ENCODE measurements at places on chromosomes 5 and 9.

DNA sequence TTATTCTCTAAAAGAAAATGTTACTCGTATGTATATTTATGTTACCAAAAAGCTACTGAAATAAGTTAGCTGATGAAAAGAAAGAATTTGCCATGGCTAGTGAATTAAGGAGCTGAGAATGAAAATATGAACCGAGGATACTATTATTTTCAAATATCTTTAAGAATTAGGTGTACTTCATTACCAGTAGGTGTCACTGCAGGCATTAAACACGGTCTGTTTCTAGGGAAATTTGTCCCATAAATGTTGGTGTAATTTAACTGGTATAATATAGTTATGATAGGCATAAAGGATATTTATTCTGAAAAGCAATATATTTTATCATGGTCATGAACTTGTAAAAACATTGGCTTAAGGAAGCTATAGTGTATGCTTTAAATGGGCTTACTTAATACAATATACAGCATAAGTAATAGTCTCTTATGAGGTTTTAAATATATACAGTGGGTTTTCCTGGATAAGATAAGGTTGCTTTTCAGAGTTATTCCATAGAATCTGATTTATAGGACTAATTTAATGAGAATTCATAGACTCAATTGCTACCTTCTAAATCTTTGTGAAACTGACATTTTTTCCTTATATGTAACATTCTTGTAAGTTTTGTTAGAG, 72.4 kb upstream of the MPDZ start:
- peak; percentile 74 for DNase-seq

DNA sequence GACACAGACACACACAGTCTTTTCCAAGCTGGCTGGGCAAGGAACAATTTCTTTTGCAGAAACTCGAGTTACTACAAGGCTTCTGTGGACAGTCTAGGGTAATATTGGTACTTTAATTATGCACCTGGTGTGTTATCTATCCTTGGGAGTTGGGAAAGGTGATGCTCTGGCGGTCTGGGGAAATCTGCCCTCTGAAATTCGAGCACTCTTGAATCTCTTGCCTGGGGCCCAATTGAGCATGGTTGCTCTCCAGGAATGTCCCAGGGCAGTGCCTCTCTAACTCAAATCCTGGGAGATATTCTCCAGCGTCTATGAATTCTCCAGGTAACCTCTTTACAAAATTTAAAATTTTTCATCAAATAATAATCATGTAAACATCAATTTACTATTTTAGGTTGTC, 69.3 kb downstream of the KCNIP1 start:
- DNase-seq: no peak

- DNase-seq: no peak
Measured at GRCh38 chr9:14344053-14344524, 30.1 kb upstream of the NFIB start.

DNA sequence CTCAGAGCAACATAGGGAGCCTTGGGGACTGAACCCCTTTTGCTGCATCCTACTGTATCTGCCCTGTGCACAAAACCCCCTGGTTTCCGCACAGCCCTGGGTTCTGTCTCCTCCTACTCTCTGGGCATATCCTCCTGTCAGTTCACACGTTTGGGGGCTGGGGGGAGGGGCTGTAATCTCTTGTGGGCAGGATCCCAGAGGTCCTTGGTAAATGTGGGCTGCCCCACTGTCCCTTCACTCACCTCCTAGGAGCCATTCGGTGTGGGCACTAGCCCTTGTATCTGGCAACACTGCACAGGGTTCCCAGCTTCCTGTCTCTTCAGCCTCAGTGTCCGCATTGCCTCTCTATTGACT, 271.8 kb upstream of the DMAC1 start:
- no peak for DNase-seq

DNA sequence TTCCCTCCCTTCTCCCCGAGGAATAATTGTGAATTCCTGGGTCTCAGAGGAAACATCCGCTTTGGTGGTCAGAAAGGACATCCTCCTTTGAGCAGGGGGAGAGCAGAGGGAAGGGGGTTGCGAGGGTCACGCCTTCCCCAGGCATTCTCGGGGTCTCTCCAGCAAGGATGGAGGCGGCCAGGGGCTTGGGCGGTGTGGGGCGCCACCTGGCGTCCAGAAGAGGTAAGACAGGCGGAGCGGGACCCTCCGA, 129.1 kb downstream of the KCNIP1 start:
- no peak for DNase-seq

- no peak for DNase-seq
Measured at GRCh38 chr5:8765886-8766285, 780.0 kb downstream of the SEMA5A start.

GRCh38 chr5:134466241-134467069, 54.8 kb upstream of the CDKN2AIPNL start:
- DNase-seq: peak; percentile 95

GRCh38 chr9:29044959-29045358, 1471.7 kb upstream of the C9orf72 start:
- peak; percentile 11 for DNase-seq

DNA sequence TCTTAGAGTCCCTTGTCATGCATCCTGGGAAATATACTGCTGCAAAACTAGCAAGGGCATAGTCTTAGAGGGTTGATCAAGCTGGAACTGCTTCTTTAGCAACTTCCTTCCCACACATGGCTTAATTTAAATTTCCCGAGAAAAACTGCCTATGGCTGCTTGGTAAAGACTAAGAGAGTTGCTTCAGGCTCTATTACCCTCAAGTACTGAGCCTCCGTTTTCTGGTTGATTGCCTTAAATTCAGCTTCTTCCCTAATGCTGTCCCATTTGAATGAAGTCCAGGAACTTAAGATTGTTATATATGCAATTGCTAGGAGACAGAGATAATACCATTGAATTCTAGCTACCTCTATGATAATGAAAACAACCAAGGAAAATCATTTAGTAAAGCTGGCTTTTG, 385.7 kb upstream of the CYLC2 start:
- DNase-seq: no peak

DNA sequence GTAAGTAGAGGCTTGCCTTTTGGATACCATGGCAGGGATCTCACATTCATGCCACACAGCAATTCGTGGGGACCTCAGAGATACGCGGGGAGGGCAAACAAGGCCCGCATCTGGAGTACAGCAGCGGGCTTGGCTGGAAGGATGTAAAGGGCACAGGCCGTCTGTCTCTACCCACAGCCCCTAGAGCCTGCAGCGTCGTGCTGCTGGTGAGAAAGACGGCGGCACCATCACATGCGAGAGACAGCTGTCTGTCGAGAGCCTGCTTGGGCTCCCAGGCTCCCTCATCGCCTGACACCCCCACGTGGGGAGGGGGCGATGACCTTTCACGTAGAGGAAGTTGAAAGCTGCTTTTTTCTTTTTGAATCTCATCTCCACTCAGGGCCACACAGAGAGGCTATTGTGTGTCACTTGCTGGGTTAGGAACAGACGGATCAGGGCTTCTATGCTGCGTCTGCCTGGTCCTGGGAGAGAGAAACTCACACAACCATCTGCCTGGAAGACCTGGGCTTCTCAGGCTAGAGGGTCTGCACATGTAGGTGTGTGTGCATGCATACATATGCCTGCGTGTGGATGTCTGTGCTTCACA, 134.6 kb upstream of the PPP1R26 start:
- DNase-seq: no peak

DNA sequence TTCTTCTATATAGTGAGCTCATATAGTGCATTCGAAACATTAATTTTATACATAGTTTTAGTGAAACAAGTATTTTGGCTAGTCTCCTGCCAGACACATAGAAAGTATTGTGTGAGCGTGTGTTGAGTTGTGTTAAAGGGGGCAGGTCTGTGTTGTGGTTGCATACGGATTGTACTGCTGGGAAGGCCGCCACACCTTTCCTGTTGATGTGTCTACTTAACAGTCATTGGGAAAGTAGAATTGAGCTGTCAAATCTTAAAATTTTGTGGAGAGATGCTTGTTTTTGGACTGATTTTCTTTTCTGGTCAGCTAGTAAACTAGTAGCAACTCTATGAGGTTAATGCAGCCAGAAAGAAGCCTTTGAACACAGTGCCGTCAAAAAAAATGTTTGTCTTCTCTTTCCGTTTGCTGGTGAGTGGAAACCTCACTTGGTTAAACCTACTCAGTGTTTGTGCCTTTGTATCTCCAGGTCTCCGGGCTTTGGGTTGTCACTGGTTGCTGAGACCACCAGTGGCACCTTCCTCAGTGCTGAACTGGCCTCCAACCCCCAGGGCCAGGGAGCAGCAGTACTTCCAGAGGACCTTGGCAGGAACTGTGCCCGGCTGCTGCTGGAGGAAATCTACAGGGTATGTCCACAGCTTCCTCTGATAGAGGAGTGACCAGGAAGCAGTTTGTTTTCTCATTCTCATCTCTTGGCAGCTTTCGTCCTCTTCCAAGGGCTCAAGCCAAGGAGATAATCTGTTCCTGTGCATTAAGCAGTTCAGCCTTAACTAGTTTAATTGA, 51.5 kb downstream of the RCL1 start:
- DNase-seq: no peak

- no peak for DNase-seq
Measured at GRCh38 chr5:160047423-160047822, 38.5 kb downstream of the TTC1 start.

DNA sequence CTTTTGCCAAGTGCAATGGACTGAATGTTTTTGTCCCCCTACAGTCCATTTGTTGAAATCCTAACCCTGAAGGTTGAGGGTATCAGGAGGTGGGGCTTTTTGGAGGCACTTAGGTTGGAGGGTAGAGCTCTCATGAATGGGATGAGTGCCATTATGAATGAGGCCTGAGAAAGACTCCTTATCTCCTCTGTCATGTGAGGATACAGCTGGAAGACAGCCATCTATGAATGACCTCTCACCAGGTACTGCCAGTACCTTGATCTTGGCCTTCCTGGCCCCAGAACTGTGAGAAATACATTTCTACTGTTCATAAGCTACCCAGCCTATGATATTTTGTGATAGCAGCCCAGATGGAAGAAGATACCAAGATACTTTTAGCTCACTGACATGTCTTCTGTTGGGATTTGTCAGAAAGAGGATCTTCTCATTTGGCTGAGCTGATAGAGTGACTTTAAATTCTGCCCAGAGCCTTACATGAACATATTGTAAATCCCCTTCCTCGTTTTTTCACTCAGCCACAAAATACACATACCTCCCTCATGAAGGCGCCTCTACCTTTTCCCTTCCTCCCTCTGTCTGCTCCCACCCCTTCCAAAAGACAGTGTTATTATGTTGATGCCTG, 256.4 kb downstream of the PDZD2 start:
- no peak for DNase-seq

DNA sequence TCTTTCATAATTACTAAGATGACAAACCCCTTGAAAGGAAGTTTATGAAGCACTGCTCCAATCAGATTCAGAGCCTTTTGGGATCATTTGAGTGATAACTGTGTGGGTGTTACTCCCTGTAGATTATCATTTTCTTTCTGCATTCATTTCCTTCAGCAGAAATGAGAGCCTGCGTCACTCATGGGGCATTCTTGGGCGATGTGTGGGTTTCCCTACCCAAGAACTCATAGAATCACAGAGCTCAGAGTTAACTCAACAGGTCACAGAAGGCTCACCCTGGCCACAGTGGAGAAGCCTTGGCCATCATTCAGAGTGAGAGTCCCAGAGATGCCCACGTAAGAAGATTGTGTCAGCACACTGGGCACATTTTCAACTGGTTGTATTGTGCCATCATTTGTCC, 401.9 kb downstream of the TLE4 start:
- DNase-seq: peak; percentile 13

GRCh38 chr5:34411470-34412346, 244.4 kb upstream of the RAI14 start:
- DNase-seq: peak; percentile 77

DNA sequence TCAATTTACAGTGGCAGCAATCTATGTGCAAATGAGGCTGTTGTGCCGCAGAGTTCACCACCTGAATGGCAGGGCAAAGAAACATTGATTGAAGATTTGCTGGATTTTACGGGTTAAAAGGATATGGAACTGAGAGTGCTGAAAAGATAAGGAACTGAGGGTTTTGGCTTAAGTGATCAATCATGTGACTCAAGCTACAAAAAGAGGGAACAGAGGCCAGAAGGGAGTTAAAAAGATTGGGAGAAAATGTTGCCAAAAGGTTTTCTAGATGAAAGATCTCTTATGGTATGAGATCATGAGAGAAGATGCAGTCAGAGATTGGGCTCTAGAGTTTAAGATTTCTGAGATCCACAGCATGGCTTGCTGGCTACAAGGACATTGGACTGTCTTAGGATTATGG, 7.9 kb upstream of the RIMOC1 start:
- no peak for DNase-seq

Data from fibroblast of mammary gland (primary cell).